Urothelium cell line (cell line): ENCODE measurements at places on chromosomes 1 and 21.
A peak's percentile ranks its signal among the peaks of the same experiment; 100 is the strongest.

- DNase-seq = no peak
These were observed 14.7 kb upstream of the IRF2BP2 start for GRCh38 chr1:234624724-234625117.

- DNase-seq = no peak
These were observed 34.5 kb downstream of the POFUT2 start for GRCh38 chr21:45253180-45253579.

GRCh38 chr1:234841710-234842231, 231.8 kb upstream of the IRF2BP2 start:
- no peak for DNase-seq

DNA sequence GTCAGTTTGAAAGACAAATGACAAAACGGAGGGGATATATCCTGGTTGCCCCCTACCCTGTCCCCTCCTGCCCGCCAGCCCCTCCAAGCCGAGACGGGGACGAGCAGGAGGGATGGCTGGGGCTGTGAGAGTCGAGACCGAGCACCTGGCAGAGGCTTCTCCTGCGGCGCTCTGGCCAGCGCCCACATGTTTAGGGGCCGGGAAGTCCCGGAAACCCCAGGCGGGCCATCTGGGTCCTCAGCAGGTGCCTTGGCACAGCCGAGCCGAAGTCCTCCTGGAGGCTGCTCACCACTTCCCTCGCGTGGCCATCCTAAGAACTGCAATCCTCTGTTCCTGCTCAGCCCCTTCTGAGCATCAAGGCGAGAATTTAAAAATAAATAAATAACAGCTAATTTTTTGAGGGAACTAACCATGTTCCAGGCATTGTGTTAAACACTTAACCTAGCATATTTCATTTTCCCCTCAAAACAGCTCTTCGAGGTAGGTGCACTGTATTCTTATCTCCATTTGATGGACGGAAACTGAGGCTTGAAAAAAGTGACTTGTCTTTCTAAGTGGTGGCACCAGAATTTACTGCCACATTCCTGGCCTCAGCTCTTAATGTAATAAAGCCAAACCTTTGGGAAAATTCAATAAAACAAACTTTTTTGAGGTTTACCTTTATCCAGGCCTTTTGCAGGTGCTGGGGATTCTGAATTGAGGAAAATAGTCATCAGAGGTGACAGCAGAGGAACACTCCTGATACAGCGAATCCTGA, 3.5 kb upstream of the RIMS3 start:
- DNase-seq = peak; percentile 90

DNA sequence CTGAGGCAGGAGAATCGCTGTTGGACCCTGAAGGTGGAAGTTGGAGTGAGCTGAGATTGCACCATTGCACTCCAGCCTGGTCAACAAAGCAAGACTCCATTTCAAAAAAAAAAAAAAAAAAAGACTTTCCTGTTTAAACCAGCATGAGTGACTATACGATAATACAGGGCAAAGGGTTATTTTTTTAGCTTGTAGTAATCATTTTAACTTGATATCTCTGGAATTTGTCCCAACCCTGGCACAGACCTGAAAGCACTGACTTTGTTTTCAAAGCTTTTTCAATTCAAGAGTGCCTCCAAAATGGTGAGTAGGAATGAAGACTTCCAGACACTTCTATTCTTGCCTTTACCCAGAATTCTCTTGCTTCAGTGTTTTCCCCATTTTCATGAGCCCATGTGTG, 4.4 kb upstream of the TMCO2 start:
- no peak for DNase-seq

DNA sequence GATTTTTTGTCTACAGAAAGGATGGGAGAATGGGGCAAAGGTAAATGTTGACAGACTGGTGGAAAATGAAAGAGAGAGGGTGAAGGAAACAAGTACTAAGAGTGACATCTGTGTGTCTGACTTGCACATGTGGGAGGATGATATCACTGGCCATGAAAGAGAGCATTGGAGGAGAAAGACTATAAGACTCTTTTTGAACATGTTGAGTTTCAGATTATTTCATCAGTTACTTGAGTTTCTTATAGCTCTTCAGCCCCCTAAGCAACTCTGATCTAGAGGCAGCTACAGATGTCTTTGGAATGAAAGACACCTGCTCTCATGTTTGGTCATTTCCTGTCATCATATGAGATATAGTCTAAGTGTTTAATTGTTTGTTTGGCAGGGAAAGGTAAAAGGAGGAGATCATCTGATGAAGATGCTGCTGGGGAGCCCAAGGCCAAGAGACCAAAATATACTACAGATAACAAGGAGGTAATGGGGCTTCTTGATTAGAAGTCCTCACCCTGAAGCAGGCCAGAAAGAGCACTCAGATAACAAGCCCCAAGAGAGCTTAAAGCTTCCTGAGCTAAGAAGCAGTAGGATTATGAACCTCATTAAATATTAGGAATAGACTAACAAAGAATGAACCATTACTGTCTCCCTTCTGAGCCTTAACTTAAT, 4.5 kb downstream of the POLR3C start:
- DNase-seq = no peak

- DNase-seq = no peak
These were observed 5.6 kb upstream of the LYST start for GRCh38 chr1:235872270-235872669.

DNA sequence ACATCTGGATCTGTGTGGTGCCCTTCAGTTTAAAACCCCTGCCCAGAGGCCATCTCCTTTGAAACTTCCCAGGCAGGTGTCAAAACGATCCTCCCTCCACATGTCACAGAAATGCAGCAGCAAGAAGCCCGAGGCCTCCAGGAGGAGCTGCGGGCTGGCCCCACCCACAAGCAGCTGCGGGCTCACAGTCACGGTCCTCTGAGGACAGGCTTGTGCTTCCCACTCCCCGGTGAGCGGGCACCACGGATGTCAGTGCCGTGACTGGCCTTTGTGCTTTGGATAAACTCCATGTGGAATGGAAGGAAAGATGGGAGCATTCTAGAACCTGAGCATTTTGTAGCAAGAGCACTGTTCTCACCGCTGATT, 65.8 kb downstream of the SIK1 start:
- no peak for DNase-seq

DNA sequence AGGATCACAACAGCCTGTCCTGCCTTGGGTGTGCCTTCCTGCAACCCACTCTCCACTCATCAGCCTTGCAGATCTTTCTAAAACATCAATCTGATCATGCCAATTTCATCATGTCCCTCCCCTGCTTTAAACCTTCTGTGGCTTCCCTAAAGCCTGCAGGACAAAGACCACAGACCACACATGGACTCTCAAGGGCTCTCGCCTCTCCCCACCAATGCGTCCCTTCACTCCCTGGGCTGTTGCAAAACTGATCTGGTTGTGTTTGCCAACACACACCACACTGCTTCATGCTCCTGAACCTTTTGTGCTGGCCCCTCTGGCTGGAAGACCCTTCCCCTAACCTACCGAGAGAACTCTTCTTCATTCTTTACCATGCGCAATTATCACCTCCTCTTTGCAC, 72.4 kb downstream of the ITPKB start:
- DNase-seq = no peak

GRCh38 chr1:2400950-2401649, 9.5 kb downstream of the RER1 start:
- no peak for DNase-seq

DNA sequence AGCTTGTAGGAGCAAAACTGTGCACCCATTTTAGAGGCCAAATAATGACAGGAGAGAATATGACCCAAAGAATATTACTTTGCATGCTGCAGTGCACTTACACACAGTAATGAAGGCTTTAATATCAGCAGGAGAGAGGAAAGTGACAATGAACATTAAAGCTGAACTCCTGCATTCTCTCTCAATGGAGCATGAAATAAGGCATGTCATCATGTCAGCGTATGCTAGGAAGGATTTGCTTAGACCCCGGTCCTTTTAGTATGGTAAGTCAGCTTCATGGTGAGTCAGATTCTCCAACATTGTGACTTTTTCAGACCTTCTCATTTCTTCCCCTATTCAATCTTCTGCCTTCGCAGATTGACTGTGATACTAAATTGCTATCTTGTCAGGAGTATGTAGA, 210.7 kb upstream of the TMPRSS15 start:
- DNase-seq = no peak

DNA sequence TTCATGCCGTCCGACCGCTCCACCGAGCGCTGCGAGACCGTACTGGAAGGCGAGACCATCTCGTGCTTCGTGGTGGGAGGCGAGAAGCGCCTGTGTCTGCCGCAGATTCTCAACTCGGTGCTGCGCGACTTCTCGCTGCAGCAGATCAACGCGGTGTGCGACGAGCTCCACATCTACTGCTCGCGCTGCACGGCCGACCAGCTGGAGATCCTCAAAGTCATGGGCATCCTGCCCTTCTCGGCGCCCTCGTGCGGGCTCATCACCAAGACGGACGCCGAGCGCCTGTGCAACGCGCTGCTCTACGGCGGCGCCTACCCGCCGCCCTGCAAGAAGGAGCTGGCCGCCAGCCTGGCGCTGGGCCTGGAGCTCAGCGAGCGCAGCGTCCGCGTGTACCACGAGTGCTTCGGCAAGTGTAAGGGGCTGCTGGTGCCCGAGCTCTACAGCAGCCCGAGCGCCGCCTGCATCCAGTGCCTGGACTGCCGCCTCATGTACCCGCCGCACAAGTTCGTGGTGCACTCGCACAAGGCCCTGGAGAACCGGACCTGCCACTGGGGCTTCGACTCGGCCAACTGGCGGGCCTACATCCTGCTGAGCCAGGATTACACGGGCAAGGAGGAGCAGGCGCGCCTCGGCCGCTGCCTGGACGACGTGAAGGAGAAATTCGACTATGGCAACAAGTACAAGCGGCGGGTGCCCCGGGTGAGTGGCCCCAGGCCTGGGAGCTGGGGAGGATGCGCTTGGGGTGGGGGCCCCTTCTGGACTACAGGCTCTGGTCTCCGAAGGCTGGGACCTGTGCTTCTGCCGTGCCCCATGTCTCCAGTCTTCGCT, 1.1 kb downstream of the SKI start:
- peak; percentile 37 for DNase-seq

DNA sequence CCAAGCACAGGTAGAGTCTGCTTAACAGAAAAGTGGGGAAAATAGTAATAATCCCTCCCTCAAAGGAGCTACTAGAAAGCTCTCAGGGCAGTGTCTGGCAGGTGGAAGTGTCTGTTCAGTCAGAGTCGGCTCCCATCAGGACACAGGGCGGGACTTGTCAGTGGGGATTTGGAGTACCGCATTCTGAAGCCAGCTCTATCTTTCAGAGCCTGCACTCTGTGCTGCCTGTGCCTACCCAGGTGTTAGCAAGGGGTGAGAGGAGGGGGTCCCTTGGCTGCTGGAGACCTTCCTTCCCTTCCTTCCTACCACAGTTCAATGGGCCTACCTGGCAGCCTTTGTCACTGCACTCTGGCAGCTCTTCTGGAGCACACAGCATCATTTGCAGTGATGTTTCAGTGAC, 615.5 kb downstream of the AJAP1 start:
- no peak for DNase-seq

GRCh38 chr1:39258146-39258924, 53.8 kb downstream of the MACF1 start:
- peak; percentile 81 for DNase-seq

DNA sequence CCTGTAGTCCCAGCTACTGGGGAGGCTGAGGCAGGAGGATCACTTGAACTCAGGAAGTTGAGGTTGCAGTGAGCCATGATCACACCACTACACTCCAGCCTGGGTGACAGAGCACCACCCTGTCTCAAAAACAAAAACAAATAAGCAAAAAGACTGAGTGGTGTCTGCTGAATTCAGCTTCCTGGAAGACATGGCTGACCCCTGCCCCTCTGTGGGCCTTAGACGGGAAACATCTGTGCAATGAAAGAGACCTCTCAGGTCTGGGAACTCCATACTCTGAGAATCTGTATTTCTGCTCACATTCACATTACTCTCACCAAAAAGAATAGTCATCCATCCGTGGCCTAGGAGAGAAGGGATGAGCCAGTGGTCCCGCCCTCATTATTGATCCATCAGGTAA, 2.0 kb downstream of the HTR1D start:
- DNase-seq = no peak

DNA sequence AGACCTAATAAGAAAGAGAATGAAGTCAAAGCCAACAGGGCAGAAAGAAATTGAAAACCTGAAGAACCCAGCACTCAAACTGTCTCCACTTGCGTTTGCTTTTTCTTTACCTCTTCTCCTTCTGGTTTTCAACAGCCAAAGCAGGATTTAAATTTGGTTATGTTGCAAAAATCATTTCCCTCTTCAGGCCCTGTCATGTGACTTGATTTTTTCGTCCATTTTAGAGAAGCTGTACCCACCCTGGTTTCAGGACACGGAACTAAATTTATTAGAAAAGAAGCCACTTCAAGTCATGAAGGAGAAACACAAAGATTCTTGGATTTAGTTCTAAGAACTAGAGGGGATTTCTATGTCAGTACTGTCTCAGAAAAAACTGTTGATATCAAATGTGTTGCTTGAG, 1.0 kb upstream of the SYNJ1 start:
- no peak for DNase-seq

GRCh38 chr1:54219688-54220003, 19.7 kb downstream of the MRPL37 start:
- DNase-seq = no peak

GRCh38 chr1:64850846-64851245, 106.0 kb downstream of the RAVER2 start:
- no peak for DNase-seq

- DNase-seq = peak; percentile 82
These were observed at the start of gene SYTL1 for GRCh38 chr1:27341525-27342252. SYTL1 (plus strand) TSS chr1:27342022; CDS start chr1:27345335, 3,313 bp downstream.

GRCh38 chr1:199728345-199728744, 299.2 kb upstream of the NR5A2 start:
- no peak for DNase-seq

DNA sequence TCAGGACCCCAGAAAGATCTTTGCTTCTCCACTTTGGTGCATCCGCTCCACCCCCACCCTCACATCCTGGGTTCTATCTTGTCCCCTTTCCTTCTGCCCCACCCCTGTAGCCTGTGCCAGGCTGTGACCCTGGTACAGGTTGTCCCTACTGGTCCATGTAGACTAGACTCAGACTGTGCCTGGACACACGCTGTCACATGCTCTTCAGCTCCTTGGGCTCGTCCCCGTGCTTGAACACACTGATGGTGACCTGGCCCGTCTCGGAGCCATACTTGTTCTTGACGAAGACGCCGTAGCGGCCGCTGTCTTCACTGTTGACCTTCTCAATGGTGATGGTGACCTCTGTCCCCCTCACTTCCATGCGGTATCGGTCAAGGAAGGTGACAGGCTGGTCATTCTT, 54.8 kb downstream of the MYOM3 start:
- DNase-seq = no peak

GRCh38 chr21:39867198-39867650, at the start of gene PCP4:
PCP4 (plus strand) TSS chr21:39867438; CDS start chr21:39867502, 64 bp downstream.
- DNase-seq = peak; percentile 13

DNA sequence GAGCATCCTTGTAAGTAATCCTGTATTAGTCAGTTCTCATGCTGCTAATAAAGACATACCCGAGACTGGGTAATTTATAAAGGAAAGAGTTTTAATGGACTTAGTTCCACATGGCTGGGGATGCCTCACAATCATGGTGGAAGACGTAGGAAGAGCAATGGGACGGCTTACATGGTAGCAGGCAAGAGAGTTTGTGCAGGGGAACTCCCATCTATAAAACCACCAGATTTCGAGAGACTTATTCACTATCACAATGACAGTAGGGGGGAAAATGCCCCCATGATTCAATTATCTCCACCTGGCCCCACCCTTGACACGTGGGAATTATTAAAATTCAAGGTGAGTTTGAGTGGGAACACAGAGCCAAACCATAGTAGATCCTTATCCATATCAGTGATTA, 124.7 kb downstream of the HIVEP3 start:
- DNase-seq = no peak

GRCh38 chr1:246761396-246761795, 37.2 kb downstream of the SCCPDH start:
- no peak for DNase-seq

- DNase-seq = peak; percentile 63
These were observed 2.8 kb downstream of the PTPRU start for GRCh38 chr1:29239142-29239541.

- DNase-seq = no peak
These were observed 61.3 kb downstream of the TESK2 start for GRCh38 chr1:45429561-45430159.
